Activated naive CD4-positive, alpha-beta T cell treated with anti-CD3 and anti-CD28 coated beads, Interleukin-2, amount 50 U/mL, for 72 hours (primary cell): ENCODE measurements at places on chromosomes 13 and 19. TPM values are rescaled to one million over a fixed set of nuclear protein-coding genes. Genes with fewer than 3 reads are reported as not detected.

VSTM1 gene
- total RNA-seq = not detected

- DNase-seq = no peak
These were observed at the start of gene PDE4C for GRCh38 chr19:18225702-18226468. Gene PDE4C (minus strand): TSS chr19:18226438. CDS start chr19:18226415, 23 bp downstream.

ZNF536 gene
- not detected for total RNA-seq

DNA sequence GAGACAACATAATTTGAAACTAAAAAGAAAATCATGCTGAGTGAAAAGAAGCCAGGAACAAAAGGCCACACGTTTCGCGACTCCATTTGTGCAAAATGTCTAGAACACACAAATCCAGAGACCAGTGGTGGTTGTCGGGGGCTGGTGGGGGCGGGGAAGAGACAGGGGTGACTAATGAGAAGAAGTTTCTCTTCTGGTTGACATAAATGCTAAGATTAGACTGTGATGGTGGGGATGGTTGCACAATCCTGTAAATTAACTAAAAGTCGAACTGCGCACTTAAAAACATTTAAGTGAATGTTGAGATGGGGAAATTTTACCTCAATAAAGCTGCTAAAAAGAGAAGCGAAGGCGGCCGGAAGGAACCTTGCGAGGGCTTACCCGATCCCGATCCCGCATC lies 7.1 kb downstream of the AKAP8 start:
- no peak for DNase-seq

DAND5 gene
- 1.3 TPM for total RNA-seq

DNA sequence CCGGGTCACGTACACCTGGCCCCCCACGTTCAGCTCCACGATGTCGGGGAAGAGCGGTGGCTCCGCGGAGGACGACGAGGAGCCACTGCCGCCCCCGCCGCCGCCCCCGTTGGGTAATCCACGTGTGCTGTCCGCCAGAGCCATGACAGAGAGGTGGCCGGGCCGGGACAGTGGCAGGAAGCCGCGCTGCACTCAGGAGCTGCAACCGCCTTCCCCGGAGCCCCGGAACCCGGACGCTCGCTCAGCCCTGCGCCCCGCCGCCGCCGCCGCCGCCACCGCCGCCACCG lies 257 bp downstream of the KCTD12 start:
- no peak for DNase-seq

DNA sequence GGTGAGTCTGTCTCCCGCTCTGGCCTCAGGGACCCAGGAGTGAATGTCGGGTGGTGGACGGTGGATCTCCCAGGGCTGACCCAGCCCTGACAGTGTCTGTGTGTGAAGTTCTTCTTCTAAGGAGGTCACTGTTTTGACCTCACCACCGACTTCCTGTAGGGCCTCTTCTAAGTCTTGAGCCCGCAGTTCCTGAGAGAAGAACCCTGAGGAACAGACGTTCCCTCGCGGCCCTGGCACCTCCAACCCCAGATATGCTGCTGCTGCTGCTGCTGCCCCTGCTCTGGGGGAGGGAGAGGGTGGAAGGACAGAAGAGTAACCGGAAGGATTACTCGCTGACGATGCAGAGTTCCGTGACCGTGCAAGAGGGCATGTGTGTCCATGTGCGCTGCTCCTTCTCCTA lies at the start of gene SIGLEC7:
TSS of gene SIGLEC7 (plus strand) at position 183 of the 400 bp plus-strand sequence. CDS start at position 252, 69 bp downstream.
- no peak for DNase-seq

- DNase-seq = no peak
These were observed 6.4 kb downstream of the IRS2 start for GRCh38 chr13:109779876-109780510.

CEBPG gene
- 28.8 TPM for total RNA-seq

DNA sequence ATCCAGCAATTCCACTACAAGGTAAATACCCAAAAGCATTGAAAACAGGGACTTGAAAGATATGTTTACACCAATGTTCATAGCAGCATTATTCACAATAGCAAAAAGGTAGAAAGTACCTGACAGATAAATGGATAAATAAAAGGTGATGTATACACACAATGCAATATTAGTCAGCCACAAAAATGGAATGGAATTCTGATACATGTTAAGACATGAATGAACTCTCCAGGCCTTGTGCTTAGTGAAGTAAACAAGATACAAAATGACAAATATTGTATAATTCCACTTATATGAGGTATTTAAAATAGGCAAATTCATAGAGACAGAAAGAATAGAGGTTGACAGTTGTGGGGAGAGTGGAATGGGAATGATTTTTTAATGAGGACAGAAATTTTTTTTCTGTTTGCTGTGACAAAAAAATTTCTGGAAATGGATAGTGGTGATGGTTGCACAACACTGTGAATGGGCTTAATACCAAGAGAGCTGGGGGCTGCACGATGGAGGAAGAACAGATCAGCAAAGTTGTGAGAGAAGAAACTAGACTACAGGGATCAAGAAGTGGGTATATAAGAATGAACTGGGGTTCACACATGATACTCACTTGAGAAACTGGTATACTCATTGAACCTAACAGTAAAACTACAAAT lies 137.2 kb downstream of the MZT1 start:
- DNase-seq = no peak

ZNF723 gene
- not detected for total RNA-seq

ELSPBP1 gene
- total RNA-seq = not detected

ACER1 gene
- total RNA-seq = 0.52 TPM

ZNF570 gene
- 3.6 TPM for total RNA-seq

GRCh38 chr19:31519256-31519655 lies 170.0 kb upstream of the TSHZ3 start:
- no peak for DNase-seq

GRCh38 chr19:52600639-52601024 lies 30.5 kb downstream of the ZNF701 start:
- DNase-seq = no peak

GRCh38 chr19:52734331-52734892 lies 432 bp downstream of the ZNF611 start:
- DNase-seq = no peak

DNA sequence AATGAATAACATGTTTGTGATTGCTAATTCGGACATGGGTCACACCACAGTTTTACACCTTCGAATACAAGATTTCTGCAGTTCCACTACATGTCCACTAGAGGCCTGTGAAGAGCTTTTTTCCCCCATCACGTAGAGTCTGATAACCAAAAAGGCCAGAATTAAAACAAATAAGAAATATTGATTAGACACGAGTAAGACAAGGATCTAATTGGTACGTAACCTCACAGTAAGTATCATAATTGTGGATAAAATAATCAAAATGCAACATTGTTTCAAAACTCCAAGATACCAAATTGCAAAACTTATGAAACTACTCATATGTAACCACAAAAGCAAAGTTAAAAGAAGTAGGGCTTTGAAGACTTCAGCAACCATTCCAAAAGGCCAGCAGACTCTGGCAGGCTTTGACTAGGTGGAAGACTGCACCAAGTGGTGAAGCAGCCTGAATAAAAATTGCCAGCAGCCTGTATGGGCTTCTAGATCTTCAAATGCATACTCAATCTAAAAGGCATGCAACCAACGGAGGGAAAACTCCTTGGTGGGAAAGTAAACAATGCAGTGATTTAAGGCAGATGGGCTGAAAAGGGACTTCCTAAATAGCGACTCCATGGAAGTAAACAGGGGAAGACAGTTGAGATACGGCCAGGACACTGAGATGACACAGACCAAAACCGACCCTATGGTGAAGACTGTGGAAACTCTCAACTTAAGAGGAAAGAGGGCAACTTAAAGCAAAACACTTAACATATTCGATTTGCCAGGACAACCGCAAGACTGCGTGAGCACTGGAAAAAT lies 56.7 kb downstream of the STARD13 start:
- no peak for DNase-seq

ATP4A gene
- total RNA-seq = not detected

DNA sequence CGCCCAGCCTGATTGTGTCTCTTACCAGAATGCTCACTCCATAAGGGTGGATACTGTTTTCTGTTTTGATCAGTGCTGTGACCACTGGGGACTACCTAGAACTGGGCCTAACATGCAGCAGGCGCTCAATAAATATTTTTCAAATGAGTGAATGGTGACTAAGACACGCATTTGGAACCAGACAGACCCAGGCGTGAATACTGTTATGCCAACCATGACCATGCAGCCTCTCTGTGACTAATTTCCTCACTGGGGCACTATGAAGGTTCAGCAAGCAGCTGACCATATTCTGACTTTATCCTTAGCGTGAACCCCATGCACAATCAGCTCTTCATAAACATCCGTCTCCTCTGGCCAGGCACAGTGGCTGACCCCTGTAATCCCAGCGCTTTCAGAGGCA lies 13.0 kb upstream of the SPC24 start:
- DNase-seq = no peak

DNA sequence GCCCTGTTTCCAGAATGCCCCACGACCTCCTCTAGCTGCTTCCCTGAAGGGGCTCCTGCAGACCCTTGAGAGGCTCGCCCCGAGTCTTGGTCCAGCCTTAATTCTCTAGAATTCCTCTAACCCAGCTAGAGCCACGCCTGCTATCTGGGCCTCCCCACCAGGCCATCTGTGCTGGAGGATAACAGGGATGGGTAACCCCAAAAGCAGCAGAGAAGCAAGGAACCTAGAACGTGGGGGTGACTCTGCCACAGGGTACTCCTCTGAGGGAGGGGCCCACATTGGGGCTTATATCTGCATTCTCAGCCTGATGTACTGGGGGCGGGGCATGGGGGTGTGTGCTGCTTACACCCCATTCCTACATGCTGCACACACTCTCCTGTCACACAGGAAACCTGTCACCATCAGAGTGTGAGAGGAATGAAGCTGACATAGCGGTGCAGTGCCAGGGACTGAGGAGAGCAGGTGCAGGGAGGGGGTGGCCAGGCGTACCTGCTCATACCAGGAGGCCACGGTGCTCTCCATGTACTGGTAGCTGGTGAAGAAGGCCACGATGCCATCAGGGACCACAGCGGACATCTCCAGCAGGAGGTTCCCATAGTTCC lies 13.8 kb downstream of the KLC3 start:
- DNase-seq = no peak

DNA sequence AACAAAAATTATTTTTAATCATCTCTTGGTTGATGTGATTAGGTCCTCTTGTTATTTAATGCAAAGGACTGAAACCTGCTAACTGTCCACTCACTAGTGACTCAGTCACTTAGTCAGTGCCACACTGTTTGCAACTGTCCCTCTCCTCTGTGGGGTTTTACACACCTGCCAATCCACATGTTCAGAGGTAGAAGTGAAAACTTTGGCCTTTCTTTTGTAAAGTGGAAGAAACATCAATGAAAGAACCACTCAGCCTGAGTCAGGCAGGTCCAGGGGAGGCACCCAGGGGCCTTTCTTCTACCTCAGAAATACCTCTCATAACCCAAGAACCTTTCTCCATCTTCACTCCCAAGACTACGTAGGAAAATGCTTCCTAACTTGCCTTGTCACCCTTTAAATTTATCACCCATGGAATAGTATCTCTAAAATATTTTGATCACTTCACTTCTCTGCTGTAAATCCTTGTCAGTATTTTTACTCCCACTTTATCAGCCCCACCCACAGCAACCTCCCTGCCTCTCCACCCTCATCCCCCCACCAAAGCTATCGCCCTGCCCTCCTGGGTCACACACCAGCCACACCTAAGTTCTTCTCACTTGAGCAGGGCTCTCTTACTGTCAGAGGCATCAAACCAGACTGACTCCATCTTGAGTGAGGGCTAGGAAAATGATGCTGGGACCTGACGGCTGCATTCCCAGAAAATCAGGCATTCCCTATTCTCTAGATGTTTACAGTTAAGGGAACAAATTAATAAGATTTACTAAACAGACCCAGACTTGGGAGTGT lies 29.6 kb upstream of the EEF1AKMT1 start:
- DNase-seq = no peak

ZNF626 gene
- total RNA-seq = 10.8 TPM

- DNase-seq = no peak
These were observed 44.7 kb upstream of the LATS2 start for GRCh38 chr13:21106089-21106488.

DNA sequence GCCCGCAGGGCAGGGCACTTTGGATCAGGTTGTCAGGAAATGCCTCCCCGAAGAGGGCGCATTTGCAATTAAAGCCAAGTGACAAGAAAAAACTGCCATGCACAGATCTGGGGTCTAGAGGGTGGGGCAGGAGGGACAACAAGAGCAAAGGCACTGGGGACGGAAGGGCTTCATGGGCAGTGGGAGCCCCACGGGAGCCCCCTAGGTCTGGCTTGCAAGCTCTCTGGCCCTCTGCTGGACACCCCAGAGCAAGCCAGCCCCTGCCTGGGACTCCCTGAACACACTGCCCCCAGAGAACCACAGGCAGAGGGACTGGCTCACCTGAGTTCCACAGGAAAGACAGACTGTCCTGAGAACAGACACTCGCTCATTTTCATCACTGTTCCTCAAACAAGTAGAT lies 30.2 kb upstream of the C19orf12 start:
- DNase-seq = no peak

DNA sequence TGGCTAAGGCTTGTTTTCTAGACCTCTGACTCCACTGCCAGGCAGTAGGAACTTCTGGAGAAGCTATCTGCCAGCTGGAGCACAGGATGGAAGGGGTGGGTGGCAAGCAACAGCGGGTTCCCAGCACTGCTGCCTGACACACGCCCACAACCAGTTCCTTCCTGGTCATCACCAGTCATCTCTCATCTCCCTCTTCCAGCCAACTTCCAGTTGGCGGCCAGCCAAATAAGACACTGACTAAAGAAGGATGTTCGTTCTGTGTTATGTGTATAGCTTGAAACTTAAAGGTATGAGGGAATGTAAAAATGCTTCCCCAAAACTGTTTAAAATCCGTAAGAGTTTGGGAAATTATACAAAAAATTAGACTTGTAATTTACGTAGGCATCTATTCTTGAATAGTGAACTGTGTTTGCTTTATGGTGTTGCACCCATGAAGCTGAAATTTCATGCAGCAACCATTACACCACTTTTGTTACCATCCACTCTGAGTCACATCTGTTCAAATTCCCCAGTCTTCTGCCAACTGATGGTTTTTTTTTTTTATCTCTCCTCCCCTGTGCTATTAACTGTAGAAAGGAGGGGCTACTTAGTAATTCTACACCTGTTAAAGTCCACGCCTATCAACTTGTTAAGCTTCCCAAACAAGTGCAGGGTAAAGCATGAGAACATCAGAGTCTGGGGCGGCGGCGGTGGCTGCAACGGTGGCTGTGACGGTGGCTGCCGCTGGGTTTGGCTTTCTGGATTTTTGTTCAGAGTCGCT lies 86.2 kb upstream of the FRY start:
- no peak for DNase-seq

DNA sequence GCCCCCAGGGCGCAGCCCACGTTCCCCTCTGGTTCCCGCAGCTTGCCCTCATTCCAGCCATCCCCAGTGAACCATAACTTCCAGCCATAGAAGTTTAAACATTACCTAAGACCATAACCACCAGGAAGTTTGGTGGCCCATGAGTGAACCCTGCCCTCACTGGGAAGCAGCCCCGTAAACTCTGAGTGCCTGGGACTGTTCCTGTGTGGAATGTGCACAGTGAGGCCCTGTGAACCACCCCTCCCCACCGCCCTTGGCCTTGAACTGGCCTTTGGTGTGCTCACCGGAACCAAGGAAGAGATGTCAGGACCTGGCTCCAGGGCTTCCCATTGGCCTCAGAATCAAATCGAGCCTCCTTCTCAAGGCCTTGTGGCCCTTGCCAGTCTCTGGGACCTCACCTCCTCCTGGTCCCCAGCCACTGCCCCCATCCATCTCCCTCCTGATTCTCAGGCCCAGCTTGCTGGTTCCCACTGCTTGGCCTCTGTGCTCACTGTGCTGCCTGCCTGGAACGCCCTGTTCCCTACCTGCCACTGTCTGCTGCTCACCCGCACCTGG lies 46.5 kb downstream of the DNM2 start:
- DNase-seq = no peak

- peak; percentile 58 for DNase-seq
These were observed 12.2 kb upstream of the LILRA5 start for GRCh38 chr19:54325194-54325621.
